ENCODE measurements at places on chromosomes 11 and 22.
A peak's percentile ranks its signal among the peaks of the same experiment; 100 is the strongest.

DNA sequence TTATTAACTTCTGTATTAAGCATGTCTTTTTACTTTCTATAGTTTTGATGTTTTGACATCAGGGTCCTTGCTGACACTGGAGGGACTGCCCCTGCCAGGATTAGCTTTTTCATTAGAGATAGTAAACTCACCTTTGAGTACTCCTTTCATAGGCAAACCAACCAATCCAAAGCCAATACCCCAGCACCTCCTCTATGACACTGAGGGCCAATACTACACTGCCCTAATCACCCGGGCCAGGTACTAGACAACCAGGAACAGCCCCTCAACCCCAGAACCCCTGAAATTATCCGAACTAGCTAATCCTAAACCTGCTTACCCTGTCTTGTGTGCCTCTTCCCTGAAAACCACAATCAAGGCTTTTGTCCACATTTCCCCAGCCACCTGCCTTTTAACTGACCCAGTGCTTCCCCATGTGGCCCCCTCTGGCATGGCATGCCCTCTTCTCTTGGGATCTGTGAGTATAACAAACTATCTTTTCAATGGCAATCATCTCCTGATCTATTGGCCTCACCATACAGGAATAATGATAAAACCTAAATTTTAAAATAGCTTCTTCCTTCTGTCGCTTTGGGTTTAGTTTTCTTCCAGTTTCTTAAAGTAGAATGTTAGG, 31.2 kb downstream of the RAB6A start:
- DNase-seq: no peak

GRCh38 chr11:45410391-45411227, 124.5 kb upstream of the SYT13 start:
- DNase-seq: no peak

DNA sequence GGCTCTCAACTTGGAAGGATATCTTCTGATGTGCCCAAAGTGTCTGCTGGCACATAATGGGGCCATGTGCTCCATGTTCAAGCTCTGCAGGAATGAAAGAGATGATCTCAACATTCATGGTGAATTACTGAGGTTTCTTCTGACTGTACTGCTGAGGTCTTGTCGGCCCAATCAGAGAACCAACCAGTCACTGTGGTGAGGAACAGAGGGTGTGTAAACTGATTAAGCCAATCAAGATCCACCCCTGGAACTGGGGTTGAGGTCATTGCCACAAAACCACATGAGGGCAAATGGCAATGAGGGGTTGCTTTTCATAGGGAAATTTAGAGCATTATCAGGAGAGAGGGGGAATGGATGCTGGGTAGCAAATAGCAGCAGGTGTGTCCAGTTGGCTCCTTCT, 152.3 kb upstream of the RAG2 start:
- DNase-seq: no peak

GRCh38 chr22:35996596-35996995, 32.0 kb downstream of the RBFOX2 start:
- DNase-seq: no peak

- DNase-seq: no peak
These were observed 187.8 kb upstream of the ISX start for GRCh38 chr22:34878171-34878570.

- DNase-seq: peak; percentile 66
These were observed 539 bp downstream of the SIRT3 start for GRCh38 chr11:235609-235996.

DNA sequence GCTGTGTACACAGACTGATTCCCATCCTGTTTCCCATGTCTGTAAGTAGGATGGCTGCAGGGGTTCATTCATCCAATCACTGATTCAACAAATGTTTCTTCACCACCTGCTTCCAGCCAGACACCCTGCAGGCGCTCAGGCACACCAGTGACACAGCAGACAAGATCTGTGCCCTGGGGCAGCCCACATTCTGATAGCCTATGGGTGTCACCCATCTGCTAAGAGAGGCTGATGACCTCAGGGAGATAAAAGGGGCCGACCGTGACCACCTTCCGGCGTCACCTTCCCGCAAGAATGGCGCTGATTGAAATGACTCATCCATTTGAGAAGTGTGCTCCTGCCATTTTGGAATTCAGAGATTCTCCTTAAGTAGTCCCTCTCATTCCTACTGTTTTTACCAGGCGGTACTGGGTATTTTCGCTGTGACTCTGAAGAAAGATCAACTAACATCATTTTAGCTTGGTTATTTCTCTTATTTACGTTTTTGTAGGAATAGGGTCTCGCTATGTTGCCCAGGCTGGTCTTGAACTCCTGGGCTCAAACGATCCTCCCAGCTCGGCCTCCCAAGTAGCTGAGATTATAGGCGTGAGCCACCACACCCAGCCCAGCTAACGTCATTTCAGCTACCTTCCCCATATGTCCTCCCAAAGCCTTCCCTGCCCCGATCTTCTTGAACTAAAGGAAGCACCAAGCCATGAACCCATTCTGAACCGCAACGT, 73.2 kb upstream of the BID start:
- no peak for DNase-seq

- DNase-seq: no peak
These were observed 23.6 kb downstream of the HIRA start for GRCh38 chr22:19407649-19408606.

- DNase-seq: no peak
These were observed 22.6 kb downstream of the OR6M1 start for GRCh38 chr11:123783536-123783935.

GRCh38 chr11:59943997-59944714, 5.9 kb downstream of the OOSP1 start:
- no peak for DNase-seq

DNA sequence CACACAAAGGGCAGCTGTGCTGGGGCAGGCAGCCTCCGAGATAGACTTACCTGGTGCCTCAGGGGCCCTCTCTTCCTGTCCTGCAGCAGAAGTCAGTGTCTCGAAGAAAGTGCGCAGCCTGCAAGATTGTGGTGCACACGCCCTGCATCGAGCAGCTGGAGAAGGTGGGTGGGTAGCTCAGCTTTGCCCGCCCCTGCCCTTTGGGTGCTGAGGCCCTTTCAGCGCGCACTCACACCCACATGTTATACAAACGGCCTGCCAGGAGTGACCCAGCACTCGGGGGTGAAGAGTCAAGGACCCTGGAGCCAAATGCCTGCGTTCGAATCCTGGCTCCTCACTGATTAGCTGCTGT, 13.6 kb upstream of the MDK start:
- DNase-seq: no peak

DNA sequence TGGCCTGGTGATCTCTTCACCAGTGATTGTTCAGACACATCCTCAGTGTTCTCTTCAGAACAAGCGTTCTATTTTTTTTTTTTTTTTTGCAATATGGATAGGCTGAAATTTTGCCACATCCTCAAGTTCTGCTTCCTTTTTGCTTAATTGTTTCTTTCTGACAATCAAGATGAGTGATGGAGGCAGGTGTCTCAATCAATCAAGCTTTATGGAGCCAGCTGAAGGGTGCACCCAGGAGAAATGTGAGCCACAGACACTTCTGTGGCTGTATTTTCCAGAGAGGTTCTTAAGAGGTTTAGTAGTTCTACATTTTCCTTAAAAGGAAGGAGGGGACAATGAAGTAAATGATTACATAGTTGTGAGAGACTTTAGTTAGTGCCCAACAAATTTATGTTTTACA, 43.9 kb upstream of the ASPHD2 start:
- no peak for DNase-seq

DNA sequence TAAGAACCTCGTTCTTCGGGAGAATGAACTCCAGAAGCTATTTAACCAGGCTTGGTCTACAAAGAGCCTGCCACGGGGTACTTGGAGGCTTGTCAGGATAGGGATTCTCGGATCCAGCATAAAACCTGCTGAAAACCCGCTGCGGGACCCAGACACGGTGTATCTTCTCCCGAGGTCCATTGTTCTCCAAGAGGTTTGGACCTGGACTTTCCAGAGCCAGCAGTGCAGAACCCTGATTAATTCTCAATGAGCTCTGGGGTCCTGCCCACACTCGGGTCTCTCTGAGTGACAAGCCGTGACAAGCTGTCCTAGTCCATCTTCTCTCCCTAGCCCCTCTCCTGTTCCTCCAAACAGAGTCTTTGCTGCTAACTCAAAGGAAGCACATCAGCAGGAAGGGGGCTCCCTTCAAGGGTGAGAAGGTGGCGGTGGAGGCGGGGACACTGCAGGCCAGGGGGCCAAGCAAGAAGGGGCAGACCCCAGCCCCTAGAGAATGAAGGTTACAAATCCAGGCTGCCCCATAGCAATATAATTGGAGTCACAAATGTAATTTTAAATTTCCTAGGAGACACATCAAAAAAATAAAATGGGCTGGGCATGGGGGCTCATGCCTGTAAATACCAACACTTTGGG, 12.2 kb downstream of the SHANK2 start:
- no peak for DNase-seq

GRCh38 chr11:19753451-19754106, 40.9 kb downstream of the NAV2 start:
- DNase-seq: no peak

DNA sequence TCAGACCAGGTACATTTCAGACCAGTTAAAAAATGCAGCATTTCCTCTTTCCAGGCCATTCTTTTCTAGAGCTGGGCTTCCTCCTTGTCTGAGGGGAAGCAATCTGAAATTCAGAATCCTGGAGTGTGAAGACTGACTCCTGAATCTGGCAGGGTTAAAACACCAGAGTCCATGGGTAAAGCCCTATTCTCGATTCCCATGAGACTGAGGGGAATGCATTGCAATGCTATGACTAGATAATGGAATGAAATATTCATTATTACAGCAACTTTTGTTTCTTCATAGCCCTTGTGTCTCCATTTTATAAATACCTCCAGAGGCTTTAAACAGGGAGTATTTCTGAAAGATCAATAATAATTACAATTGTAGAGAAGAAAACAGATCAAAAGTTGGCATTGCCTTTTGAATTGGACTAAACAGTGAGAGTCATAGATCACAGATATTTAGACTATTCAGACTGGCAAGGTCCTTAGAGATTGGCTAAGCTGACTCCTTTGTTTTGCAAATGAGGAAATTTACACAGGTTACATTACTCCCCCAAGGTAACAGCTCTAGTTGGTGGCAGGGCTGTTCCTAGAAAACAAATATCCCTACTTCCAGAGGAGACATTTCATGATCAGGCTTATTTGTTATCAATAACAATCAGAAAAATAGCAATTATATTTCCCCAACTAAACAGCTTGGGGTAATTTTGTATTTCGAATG, 632.6 kb upstream of the KIRREL3 start:
- no peak for DNase-seq

Data from stimulated activated CD4-positive, alpha-beta T cell treated with anti-CD3 and anti-CD28 coated beads, Interleukin-4, amount 100 ng/mL, for 1 hour (primary cell).